Activated CD8-positive, alpha-beta memory T cell treated with anti-CD3 and anti-CD28 coated beads for 1 hour (primary cell): ENCODE measurements at places on chromosomes 2 and 18.

GRCh38 chr2:232541195-232541960 is 1.9 kb downstream of the CHRNG start:
- no peak for DNase-seq

GRCh38 chr2:201126308-201127151 is 10.6 kb downstream of the CFLAR start:
- DNase-seq = no peak

GRCh38 chr2:237723602-237724001 is 75.0 kb upstream of the RBM44 start:
- DNase-seq = no peak

- no peak for DNase-seq
Measured at GRCh38 chr2:169768262-169768995, 30.2 kb upstream of the SSB start.

DNA sequence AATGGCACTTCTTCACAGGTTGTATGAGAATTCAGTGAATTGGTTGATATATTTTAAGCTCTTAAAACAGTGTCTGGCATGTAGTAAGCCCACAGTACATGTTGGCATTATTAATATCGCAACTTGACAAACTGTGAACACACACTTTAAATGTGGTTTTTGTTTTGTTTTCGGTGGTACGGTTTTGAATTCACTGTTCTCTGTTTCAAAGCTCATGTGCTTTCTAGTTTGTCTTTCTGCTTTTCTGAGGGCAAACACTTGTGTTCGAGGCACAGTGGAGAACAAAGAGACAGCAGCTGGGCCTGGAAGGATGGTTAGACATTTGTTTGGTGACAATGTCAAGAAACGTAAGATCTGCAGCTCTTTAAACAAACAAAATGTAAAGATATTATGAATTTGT is 276.5 kb upstream of the MC4R start:
- no peak for DNase-seq

DNA sequence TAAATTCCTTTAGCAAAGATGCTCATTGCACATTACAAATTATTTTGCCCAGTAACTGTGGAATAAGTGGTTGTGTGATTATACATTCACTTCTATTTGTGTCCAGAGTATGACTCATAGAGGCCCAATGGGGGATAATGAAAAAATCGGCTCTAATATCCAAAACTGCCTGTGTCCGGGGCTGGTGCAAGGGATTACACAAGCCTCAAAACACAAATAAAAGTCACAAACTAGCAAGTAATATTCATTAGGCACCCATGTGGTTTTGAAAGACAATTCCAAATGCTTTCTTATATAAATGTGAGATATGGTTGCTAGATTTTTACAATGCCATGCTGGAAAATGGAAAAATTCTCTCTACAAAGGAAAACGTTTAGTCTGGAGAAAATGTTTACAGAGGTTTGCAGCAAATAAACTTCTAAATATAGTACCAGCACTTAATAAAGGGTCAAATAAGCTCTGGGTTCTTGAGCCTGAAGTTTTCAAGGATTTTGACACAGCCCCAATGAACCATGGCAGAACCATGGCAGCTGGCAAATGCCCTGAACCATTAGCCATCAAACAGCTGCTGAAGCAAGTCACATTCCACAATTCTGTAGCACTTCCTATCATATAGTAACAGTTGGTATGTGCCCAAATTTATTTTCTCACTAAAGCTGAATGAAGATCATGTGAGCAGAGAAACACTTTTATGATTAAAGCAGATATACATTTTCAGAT is 40.5 kb downstream of the IRS1 start:
- no peak for DNase-seq

DNA sequence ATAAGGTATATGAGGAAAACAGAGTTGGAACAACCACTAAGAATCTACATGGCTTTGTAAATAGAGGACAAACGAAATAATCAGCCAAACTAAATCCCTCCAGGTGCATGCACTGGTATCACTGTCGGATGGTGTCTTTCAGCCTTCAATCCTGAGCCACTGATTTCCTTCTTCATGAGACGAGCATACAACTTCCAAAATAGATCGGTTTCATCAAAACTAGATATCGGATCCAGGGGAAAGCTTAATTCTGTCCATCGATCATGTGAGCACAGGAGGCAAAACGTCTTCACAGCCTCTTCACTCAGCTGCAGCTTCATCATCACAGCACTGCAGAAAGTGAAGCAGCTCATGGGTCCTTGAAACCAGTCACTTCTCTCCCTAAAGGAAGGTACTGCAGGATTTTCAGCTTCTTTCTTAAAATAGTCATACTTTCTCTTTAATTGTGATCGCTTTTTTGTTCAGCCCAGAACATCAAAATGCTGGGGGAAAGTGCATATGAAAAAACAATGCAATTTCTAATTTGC is 80.5 kb downstream of the DTNB start:
- DNase-seq = no peak

- DNase-seq = no peak
Measured at GRCh38 chr2:2843969-2844548, 513.0 kb upstream of the MYT1L start.

GRCh38 chr2:60502144-60502543 is 51.3 kb downstream of the BCL11A start:
- DNase-seq = no peak

- no peak for DNase-seq
Measured at GRCh38 chr2:235330775-235331451, 162.9 kb upstream of the AGAP1 start.

DNA sequence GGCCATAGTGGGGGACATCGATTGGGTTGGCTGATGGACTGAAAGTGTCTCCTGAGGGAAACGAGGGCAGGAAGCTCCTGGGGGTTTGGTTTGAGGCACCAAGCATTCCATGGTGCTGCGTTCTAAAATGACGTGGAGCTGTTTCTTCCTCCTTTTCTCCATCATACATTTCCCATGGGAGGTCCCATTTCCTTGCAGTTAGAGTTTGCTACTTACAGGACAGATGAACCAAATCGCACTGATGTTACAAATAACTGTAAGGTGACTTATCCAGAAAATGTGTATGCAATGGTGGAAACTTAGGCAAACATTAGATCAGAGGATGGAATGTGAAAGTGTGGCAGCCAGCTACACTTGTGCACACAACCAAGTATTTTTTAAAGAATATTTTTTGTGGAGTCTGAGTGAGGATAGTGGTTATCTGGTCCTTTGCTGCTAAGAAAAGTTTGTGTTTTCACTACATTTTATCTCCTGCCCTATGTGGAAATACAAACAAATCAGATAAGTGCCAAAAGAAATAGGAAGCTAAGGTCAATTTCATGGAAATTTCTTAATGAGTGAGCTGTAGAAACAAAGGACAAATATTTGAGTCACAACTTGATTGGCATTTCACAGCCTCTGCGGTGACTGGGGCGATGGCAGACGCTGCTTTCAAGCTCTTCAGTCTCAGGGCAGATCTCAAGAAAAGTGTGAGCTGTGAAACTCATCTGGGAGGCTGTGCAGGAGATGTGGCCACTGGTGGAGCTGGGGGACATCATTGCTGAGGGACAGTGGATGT is 256.2 kb downstream of the TSN start:
- no peak for DNase-seq

DNA sequence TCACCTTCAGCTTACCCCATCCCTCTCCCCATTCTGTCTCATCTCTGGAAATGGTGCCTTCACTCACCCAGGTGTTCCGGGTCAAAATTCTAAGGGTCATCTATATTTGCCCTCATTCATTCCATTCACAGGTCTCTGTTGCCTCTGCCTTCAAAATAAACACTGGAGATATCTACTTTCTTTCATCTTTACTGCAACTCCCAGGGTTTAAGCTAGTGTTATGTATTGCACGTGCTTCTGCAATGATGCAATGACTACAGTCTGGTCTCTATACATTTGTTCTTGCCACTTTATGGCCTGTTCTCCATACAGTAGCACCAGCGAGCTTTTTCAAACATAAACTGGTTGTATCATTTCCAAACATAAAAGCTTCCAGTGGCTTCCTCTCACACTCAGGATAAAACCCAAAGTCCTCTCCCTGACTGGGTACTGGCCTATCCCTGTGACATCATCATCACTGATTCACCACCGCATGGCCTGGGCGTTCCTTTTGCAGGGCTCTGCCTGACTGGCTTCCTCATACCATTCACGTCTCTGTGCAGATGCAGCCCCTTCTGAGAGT is 14.3 kb downstream of the DSG2 start:
- no peak for DNase-seq

GRCh38 chr2:27294928-27295327 is 12.7 kb downstream of the TRIM54 start:
- DNase-seq = no peak

- DNase-seq = no peak
Measured at GRCh38 chr2:232894746-232895145, 24.7 kb downstream of the SNORC start.

- DNase-seq = no peak
Measured at GRCh38 chr2:34159901-34160300, 560.8 kb upstream of the FAM98A start.

DNA sequence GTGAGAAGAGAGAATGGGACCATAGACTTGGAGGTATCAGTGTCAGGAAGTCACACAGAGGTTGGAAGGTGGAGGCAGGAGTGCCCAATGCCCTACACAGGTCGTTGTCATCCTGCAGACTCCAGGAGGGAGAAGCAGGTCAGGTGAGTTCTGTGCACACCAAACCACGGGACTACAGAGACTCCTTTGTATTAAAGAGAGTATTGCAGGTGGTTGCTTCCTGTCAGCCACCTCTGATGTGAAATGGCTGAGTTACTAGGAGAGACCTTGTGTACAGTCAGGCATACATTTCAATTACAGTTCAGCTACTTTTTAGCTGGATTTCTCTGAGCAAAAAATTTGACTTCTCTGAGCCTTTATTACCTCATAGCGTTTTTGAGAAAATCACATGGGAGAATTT is 51.6 kb downstream of the SPP2 start:
- no peak for DNase-seq

GRCh38 chr18:67408240-67408639 is 108.3 kb downstream of the DSEL start:
- no peak for DNase-seq

GRCh38 chr2:108635630-108636354 is 83.5 kb upstream of the RANBP2 start:
- no peak for DNase-seq

DNA sequence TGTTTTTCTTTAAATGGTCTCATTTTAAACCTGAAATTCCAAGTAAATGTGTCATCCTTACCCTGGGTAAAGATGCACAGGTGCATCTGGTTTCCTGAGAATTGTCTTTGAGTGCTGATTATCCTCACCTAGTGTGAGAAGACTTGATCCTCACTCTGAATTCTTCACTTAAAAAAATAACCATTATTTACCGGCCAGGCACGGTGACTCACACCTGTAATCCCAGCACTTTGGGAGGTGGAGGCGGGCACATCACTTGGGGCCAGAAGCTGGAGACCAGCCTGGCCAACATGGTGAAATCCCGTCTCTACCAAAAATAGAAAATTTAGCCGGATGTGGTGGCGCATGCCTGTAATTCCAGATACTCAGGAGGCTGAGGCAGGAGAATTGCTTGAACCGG is 9.9 kb upstream of the WNT6 start:
- no peak for DNase-seq

DNA sequence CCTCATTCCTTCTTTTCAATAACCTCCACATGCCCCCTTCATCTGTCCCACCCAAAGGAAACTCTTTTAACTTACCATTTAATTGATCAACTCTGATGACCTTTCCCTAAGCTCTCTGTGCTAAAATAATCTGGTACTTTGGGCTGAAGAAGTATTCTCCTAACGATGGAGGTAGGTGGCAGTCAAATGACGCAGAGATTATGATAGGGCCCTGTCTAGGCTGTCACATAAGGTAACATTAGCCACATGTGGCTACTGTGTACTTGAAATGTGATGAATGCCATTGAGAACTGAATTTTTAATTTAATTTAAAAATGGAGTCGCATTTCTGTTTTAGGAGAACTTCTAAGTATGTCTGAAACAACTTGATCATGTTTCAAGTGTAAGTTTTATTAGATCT is 140.5 kb upstream of the TNP1 start:
- no peak for DNase-seq

- DNase-seq = no peak
Measured at GRCh38 chr2:27122791-27123190, 824 bp upstream of the ABHD1 start.

DNA sequence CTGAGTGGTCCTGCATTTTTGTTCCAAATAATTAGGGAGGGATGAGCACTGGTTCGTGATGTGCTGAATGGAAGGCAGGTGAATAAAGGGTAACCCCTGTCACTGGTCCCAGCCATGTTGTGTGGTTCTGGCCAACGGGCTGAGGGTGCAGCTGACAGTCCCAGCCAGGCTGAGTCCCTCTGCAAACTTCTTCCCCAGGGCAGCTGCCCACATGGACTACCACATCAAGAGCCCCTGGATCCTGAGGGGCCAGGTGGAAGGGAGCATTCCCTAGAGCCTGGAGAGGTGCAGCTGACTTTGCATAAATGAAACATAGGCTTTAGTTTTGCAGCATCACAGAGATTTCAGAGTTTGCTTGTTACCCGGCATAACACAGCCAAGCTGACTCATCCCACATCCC is 219.8 kb upstream of the MYT1L start:
- DNase-seq = no peak

DNA sequence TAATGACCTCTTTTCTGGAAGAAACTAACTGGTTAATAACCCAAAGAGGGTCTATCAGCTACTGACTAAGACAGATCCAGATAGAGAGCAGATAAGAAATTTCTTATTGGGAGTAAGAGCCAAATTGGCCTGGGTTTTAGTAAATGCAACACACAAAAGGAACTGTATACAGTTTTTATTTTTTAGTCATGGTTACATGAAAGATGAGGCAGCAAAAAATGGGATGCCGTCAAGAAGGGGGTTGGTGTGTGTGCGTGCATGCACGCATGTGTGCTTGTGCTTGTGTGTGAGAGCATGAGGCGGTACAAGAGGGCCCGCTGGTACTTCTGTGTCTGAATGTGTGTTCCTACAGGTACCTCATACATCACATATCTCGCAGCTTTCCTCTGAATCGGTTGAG is 466.2 kb upstream of the HNRNPA3 start:
- DNase-seq = no peak

GRCh38 chr2:28681158-28681571 is 70.5 kb upstream of the PPP1CB start:
- DNase-seq = peak; percentile 15

GRCh38 chr2:70173520-70173919 is 17.3 kb downstream of the C2orf42 start:
- no peak for DNase-seq
